Fibroblast of skin of abdomen (primary cell): ENCODE measurements at places on chromosomes 6 and 20.

DNA sequence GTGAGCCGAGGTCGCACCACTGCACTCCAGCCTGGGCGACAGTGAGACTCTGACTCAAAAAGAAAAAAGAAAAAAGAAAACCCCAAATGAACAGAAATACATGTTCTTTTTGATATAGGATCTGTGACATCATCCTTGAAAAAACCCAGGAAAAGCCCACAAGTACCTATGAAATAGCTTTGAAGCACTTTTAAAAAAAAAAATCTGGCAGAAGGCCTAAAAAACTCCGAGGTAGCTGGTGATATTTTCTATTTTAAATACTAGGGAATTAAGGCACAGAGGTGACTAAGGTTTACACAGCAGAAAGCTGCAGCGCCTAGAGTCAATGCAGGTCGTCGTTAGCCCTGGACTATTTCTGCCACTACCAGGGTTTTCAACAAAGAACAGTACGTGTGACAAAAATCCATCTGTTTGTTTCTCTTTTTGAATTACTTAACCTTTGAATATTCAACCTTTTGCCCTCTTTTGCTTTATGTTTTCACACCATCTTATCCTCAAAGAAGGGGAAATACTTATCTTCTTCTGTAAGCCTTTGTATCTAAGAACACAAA is 39.4 kb upstream of the EEF1A1 start:
- no peak for DNase-seq

- DNase-seq, result no peak
Observed at GRCh38 chr20:20793591-20793990, 81.1 kb upstream of the RALGAPA2 start.

DNA sequence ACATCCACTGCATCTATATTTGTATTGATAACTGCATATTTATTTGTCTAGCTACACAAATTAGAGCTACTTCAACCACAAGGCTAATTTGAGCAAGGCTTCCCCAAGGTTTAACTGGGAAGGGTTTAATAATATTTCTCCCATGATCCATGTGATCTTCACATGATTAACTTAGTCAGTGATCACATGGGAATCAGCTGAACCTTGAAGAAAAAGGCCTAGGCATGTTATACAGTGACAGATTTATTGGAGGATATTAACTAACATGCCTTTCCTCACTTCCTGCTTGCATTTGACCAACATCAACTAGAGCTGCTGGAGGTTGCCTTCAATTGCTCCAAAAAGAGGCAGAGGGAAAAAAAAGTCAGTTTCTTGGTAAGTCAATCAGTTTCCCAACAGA is 417.0 kb downstream of the HAO1 start:
- no peak for DNase-seq

- DNase-seq, result no peak
Observed at GRCh38 chr6:56807989-56808337, 146.9 kb upstream of the BEND6 start.

DNA sequence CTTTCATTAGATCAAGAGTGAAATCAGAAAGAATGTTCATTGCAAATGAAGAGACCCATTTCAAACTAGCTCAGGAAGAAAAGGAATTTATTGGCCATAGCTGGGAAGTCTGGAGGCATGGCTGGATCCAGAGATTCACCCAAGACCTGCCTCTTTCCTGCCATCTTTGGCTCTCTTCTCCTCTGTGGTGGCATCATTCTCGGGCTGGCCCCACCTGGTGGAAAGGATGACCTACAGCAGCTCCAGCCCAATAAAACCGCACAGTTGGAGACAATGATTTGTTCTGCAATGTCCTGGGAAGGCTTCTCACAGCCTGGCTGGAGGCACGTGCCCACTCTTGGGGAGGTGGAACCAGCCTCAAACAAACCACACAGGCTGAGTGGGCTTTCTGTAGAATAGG is 18.1 kb upstream of the FERMT1 start:
- DNase-seq, result no peak

- no peak for DNase-seq
Observed at GRCh38 chr6:25961619-25962148, 918 bp upstream of the TRIM38 start.

DNA sequence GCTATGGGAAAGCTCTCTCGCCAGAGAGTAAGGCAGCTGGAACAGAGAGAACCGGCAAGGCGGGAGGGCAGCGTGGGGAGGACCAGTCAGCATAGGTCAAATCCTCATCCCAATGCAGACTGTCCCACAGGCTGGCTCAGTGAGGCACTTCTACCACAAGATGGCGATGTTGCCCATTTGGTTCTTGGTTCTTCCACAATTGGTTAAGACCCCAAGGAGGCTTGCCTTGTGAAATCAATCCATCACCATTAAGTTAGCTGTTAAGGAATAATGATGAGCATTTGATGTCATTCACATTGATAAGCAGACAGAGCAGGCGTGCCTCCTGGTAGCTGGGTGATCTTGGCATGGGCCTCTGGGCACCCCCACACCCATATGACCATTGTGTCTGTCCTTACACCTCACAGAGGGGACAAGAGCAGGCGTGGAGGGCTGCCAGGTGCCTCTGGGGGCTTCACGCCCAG is 2.4 kb downstream of the CSTL1 start:
- peak; percentile 70 for DNase-seq

DNA sequence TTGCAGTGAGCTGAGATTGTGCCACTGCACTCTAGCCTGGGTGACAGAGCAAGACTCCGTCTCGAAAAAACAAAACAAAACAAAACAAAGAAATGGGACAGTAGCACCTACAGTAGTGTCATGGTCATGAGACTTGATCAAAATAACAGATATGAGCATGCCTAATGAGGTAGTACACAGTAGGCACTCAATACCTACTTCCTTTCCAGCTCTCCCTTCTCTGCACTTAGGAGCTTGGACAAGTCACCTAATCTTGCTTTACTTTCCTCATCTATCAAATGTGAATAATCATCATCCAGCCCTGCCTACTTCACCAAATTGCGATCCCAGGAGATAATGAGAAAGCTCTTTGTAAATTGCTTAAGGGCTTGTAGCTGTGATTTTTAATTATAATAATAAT is 55.4 kb upstream of the EPB41L1 start:
- DNase-seq, result no peak

GRCh38 chr6:129186988-129187387 is 304.1 kb downstream of the LAMA2 start:
- DNase-seq, result peak; percentile 84

DNA sequence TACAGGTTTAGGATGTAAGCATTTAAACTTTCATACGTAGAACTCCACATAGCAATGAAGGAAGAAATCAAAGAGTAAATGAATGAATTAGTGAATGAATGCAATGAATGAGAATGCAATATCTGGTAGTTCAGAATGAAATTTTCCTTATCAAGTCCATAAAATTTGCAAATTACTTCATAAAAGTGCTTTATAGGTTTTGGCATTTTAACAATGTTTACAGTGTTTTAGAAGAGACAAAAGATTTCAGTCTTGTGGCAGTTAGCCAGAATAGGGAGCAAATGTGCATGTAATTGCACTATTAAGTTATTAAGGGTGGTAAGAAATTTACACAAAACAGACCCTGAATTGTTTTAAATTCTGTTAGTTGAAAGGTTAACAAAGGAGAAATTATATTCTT is 739.4 kb upstream of the FLRT3 start:
- no peak for DNase-seq

GRCh38 chr20:15045246-15045645 is 707.8 kb upstream of the FLRT3 start:
- DNase-seq, result peak; percentile 61

GRCh38 chr6:108966855-108967755 is 118.9 kb downstream of the ARMC2 start:
- DNase-seq, result no peak

DNA sequence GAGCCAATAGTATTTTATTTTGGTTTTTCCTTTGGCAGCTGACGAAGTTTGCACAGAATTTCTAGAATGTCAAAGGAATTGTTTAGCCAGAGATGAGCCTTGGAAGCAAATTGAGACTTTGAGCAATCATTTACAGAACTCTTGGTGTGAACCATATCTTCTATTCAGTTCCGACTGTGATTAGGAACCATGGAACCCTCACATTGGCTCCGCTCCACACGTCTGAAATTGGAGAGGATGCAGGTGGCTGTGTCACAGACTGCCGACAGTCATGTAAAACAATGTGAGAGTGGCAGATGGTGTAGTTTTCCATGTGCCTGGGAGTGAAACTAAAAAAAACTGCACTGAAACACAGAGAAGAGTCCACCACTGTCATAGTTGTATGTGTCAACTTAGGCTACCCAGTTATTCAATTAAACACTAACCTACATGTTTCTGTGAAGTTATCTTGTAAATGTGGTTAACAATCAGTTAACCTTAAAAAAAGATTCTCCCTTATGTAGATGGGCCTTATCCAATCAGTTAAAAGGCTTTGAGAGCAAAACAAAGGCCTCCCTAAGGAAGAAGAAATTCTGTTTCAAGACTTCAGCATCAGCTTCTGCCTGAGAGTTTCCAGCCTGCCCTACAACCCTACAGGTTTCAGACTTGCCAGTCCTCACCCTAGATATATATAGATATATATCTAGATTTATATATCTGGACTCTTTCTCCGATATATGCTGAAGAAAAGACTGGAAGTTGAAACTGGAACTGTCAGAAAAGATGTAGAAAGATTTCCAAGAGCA is 3.3 kb upstream of the HMGN4 start:
- no peak for DNase-seq

DNA sequence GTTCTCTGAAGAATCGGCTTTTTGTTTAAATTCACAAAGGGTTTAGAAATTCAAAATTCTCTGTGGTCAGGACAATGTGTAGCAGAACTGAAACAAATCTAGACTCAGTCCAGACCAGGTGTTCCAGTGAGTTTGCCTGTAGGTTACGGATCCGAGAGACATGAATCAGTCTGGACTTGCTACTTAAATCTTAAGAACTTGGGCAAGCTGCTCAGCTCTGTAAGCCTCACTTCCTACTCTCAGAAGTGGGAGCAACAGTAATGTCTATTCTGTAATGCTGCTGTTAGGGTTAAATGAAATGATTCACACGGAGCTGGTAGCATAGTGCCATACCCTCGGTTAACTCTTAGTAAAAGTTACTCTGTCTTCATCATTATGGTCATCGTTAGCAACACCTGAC is 37.7 kb downstream of the HECA start:
- no peak for DNase-seq

GRCh38 chr20:14521436-14521835 is 184.0 kb upstream of the FLRT3 start:
- DNase-seq, result no peak

GRCh38 chr6:1392813-1393640 is 3.7 kb downstream of the FOXF2 start:
- DNase-seq, result no peak

DNA sequence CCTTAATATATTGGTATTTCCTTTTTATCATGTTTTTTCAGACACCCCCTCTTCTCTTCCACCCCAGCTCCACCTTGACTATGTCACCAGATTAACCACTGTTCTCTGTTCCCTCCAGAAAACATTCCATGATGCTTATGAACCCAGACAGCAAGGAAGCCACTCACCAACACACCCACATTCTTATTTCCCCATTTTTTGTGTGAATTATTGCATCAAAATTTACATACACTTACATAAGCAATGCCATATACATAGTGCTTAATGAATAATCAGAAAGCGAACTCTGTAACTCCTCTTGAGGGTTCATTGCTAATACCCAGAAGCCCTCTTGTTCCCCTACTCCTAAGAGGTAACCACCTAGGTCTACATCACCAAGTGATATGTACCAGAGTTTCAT is 182.3 kb upstream of the CDYL start:
- DNase-seq, result peak; percentile 43

DNA sequence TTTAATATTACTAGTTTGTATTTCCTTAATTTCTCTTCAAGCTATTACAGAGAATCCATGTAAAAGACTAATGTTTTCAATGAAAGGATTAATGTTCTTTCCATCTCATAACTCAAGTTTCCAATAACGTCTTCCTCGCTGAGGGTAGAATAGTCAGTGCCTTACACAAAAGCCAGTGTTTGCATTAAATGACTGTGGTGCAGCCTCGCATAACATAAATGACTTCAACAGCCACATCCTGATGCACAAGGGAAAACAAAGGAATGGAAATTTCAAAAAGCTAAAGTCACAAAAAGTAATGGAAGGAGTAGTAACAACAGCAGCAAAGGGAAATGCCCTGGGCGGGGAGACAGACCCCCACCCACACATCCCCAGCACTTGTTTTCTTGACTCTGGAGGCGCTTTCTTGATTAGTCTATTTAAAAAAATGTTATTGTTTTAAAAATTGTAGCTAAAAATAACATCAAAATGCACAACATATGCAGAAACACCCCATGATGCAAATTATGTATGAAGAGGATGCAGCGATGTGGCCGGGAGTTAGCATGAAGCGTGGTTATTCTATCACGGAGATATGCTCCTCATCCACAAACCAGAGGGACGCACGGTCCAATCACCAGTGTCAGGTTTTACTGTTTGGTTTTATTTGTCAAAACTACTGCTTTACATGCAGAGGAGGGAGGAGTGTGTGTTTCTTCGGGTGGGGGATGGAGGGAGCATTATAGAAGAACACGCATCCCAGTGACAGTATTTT is 228.6 kb downstream of the GMPR start:
- DNase-seq, result peak; percentile 37

DNA sequence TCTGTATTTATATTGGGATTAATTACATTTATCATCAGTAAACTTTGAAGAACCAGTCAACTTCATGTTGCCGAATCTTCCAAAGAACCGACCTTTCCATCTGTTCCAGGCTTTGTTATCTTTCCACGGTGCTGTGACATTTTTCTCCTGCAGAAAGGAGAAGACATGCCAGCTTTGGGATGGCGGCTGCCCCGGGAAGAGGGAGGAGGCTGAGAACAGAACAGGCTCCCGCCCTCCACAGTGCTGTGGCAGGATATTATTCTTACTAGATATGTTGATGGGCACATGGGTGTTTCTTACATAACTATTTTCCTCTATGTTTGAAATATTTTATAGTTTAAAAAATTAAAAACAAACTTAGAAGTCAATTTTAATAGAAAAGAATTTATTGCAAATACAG is 44.9 kb downstream of the GINS1 start:
- no peak for DNase-seq

GRCh38 chr6:138346302-138347195 is 31.2 kb upstream of the SMIM28 start:
- peak; percentile 54 for DNase-seq

DNA sequence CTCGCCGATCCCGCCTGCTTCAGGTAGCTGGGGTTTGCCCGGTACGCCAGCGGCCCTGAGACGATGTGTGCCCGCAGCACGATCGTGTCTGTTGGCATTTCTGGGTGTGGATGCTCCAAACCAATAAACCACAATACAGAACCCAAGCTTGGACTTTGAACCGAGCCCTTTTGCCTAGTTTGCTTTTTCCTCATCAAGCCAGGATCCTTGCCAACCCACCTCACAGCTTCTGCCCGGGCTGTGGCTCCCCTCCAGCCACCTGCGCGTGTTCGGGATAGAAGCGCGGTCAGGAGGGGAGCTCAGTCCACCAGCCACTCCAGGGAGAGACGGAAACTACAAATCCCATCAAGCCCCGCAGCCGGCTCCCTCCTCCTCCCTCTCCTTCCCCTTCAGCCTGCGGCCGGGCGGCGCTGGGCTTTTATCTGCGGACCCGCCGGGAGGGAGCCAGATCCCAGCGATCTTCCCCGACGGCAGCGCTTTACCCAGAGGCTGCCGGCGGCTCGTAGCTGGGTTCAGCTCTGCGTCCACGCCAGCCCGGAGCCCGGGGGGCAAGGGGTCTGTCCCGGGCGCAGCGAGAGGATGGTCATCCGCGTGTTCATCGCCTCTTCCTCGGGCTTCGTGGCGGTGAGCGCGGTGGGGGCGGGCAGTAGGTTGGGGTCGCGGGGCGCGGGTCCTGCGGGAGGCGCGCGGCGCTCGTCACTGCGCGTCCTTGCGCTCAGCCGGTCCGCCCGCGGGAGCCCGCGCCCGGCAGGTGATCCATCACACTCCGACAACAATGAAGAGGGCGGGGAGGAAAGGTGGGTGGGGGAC is at the start of gene SH3BGRL2:
TSS of gene SH3BGRL2 (plus strand) at position 447 of the 810 bp plus-strand sequence. CDS start at position 580, 133 bp downstream.
- DNase-seq, result peak; percentile 64
